ENCODE measurements at places on chromosomes 6 and 20.

DNA sequence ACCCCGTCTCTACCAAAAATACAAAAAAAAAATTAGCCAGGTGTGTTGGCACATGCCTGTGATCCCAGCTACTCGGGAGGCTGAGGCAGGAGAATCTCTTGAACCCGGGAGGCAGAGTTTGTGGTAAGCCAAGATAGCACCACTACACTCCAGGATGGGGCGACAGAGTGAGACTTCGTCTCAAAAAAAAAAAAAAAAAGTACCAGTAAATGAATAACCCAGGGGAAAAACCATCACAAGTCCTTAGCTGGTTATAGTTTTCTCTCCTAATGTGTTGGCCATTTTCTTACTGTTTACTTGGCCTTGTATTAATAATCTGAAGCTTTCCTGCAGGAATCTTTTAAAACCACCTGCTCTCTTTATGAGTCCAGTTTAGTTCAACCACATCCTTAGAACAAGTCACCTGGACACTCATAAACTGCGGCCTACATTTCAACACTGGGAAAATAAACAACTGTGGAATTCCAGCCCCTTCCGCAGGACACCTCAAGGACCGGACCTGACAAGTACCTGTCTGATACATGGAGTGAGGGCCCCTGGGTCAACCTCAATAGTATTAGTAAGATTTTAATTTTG, 102.6 kb downstream of the ATP9A start:
- no peak for DNase-seq

GRCh38 chr20:1657556-1658334, at the start of gene SIRPG:
Gene SIRPG, minus strand, starts transcription at chr20:1657779. Its CDS starts 65 bp downstream, at chr20:1657714.
- no peak for DNase-seq

DNA sequence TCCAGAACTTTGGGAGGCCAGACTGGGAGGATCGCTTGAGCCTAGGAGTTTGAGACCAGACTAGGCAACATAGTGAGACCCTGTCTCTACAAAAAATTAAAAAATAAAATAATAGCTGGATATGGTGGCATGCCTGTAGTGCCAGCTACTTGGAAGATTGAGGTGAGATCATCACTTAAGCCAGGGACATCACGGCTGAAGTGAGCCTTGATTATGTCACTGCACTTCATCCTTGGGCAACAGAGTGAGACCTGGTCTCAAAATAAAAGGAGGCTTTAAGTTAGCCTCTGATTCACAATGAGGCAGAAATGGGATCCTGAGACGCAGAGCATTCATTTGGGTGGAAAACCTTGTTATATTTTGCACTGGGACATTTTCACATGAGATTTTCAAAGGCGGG, 57.0 kb downstream of the TULP4 start:
- no peak for DNase-seq

GRCh38 chr20:52987295-52987694, 15.1 kb downstream of the TSHZ2 start:
- no peak for DNase-seq
